ENCODE measurements at places on chromosomes 1 and 21.

GRCh38 chr1:208607616-208608015, 363.4 kb upstream of the PLXNA2 start:
- no peak for DNase-seq

- DNase-seq = no peak
Measured at GRCh38 chr1:207917080-207917479, 6.2 kb upstream of the CD34 start.

- DNase-seq = no peak
Measured at GRCh38 chr1:243351337-243351736, 95.5 kb downstream of the SDCCAG8 start.

GRCh38 chr1:41611932-41612450, 127.5 kb upstream of the EDN2 start:
- no peak for DNase-seq

DNA sequence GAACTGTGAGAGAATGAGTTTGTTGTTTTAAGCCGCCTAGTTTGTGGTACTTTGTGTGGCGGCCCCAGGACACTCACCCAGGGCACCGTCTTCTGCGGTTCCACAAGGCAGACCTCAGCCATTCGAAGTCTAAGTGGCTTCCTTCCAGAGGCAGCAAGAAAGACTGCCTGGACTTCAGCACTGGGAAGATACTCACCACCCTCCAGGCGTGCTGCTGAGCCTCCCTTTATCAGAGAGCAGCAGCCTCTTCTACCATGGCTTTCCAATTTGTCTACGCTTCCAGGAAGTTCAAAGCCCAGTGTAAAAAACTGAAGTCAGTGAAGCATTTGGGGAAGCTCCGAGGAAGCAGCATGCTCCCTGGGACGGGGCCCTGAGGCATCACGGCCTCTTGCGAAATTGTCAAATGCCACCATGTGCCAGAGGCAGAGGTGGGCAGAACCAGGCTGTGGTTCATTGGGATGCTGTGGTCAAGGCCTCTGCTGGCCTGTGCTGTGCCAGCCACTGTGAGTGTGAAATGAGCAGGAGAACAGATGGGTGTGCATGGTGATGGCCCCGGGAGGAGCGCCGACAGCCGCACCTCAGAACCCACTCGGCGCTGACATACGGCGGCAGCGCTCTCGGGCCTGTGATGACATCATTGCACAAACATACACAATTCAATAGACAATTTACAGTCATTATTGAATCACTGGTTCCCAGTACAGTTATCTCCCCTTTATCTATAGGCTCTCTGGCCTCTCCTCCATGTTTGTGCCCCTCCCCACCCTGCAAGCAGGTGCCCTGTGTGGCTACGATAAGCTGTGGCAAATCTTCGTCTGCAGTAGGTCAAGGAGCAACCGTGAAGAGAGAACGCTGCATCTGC, 110.4 kb downstream of the PDE9A start:
- no peak for DNase-seq

GRCh38 chr1:26723013-26723991, 27.5 kb downstream of the ARID1A start:
- DNase-seq = no peak

DNA sequence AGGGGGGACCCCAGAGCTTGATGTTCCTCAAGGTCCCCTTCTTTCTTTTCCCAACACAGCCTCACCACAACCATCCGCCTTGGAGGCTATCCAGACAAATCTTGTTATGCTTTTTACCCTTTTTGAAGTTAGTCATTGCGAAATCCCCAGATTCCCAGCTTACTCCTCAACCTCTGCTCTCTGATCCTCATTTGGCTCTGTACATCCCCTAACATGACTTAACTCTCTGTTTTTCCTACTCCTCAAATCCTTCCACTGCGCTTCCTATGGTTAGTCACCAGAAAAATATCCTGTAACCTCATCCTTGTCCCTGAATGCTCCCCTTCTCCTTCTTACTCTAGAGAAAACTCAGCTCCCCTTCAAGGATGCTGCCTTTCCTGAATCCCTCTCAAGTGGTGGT, 189.1 kb upstream of the POU3F1 start:
- DNase-seq = no peak

- DNase-seq = no peak
Measured at GRCh38 chr1:95179205-95179986, 54.6 kb upstream of the RWDD3 start.

DNA sequence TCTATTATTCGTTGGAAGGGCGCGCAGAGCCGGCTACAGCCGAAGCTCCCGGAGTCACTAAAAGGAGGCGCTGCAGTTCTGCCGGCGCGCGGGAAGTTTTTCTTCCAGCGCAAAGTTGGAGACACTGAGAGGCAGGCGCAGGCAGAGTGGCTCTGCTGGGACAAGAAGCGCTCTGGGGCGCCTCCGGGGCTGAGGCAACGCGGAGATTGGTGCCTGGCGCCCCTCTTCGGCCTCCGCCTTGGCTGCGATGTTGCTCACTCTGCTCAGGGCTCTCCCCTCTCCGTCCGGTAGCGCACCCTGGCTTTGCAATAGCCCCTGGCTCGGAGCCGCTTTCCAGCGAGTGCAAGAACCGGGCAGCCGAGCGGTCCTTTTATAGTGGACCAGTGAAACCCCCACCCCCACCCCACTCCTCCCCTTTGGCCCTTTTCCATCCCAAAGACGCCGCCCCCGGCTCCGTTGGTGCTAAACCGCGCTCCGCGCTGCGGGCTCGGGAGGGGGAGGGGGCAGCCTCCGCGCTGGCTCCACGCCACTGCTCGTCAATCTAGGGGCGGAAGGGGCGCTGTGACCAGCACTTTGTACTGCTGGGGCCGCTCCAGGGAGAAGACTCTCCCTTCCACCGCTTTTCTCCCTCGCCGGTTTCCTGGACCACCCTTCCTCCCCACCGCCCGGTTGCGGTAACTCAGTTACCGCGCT, at the start of gene ADAMTS1:
Gene ADAMTS1, minus strand, starts transcription at position 344 of the 693 bp plus-strand sequence. CDS start 455 bp downstream, outside the sequence.
- peak; percentile 32 for DNase-seq

GRCh38 chr1:113128116-113128515, 55.1 kb downstream of the LRIG2 start:
- no peak for DNase-seq

DNA sequence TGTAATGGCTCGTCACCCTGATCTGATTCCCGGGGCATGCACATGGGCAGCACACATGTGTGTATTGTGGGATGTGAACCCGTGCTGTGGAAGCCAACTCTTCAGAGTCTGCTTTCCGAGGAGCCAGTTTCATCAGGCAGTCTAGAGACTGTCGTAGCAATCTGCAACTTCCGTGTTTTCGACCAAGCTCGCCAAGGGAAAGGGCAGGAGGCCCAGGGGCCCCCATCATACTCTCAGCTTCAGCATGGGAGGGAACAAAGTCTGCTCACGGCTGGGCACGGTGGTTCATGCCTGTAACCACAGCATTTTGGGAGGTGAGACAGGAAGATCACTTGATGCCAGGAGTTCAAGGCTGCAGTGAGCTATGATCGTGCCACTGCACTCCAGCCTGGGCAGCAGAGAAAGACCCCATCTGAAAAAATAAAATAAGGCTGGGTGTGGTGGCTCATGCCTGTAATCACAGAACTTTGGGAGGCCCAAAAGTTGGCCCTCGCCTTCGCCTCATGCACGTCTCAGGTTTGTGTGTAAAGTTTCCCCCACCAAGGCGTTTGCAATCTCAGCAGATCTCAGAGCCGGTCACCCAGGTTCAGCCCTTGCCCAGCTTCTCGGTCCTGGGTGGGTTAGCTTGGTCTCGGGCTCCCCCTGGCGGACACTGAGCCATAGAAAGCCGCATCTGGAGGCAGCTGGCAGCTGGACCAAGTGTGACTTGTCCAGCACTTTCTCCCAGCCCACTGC, 48.5 kb upstream of the SLC25A33 start:
- peak; percentile 15 for DNase-seq

DNA sequence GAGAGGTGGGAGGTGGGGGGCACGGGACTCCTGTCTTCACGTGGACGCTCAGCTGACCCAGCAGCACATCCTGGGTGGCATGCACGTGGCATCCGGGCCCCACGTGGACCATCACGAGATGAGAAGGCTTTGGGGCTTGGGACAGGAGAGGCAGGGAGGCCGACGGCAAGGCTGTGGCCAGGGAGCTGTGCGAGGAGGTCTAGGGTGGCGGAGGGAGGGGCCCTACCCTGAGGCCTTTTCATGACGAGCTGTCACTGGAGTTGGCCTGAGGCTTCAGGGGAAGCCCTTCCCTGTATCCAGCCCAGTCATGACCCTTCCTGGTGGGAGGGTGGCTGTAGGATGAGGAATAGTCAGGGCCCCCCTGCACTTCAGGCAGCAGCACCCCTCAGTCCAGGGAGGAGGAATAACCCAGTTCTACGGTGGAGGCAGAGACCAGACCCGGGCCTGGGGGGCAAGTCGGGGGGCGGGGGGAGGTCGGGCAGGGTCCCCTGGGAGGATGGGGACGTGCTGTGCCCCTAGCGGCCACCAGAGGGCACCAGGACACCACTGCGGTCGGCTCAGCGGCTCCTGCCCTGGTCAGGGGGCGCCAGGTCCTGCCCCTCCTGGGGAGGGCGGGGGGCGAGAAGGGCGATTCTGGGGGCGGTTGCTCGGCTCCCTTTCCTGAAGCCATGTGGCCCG, 2.0 kb upstream of the PERM1 start:
- DNase-seq = no peak

GRCh38 chr1:163477276-163477830, 155.6 kb downstream of the NUF2 start:
- no peak for DNase-seq

- DNase-seq = no peak
Measured at GRCh38 chr1:229536982-229537381, 21.5 kb downstream of the ABCB10 start.

DNA sequence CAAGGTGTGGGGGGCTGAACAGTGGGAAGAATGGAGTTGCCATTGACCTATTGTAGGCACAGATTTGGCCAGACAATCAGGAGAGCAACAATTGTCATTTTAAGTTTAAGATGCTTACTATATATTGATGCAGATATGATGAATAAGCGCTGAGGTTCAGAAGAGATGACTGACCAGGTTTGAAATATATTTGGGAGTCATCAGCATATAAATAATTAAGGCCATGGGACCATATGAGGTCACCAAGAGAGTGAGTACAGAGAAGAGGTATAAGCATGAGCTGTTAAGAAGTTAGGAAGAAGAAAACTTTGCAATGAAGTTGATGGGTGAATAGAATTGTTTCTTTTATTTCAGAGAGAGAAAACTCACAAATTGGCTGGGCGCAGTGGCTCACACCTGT, 4.5 kb upstream of the GADD45A start:
- no peak for DNase-seq

DNA sequence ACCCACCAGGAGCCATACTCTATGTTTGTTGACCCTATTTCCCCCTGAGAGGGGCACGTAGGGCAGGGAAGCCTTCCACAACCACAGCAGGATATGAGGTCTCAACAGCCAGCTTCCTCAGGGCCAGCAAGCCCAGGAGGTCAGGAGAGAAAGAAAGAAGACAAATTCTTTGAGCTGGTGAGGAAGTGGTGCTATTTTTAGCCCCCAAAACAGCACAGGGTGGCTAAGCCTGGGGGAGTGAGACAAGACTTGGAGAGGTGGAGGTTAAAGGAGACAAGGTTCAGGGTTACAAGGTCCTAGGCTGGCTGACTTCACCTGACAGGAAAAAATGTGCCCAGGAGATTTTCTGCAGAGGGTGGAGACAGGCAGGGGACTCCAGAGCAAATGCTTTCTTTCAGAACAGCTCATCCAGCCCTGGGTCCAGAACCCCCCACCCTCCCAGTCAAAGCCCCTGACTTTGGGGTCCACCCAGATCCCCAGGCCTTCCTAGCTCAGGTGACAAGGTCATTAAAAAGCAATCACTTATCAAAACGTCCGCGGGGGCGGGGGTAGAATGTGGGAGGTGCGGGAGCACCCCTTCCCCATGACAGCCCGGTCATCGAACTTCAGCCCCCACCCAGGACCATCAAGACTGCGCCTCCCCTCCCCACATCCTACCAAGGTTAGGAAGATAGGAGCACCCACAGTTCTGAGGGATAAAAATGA, 1.3 kb downstream of the SV2A start:
- DNase-seq = no peak

DNA sequence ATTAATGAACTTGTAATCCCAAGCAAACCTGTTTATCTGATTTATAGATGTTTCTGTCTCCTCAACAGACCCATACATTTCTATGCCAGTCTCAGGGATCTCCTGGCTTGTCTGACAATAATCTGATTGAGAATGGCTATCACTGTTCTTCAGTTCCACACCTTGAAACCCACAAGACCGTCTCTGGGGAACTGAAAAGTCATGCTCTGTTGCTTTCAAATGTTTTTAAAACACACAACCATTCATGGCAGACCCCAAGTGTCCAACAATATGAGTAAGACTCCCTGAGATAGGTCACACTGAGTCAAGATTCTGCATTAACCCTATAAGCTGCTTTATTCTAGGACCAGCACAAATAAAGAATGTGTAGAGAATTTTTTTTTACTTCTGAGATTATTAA, 611.2 kb upstream of the PLXNA2 start:
- no peak for DNase-seq

GRCh38 chr1:157073944-157074685, 25.5 kb downstream of the ETV3L start:
- DNase-seq = no peak

GRCh38 chr1:168229893-168230292, 4.1 kb downstream of the SFT2D2 start:
- no peak for DNase-seq

GRCh38 chr1:21618561-21619374, 50.4 kb downstream of the RAP1GAP start:
- DNase-seq = no peak

- no peak for DNase-seq
Measured at GRCh38 chr1:27861436-27861835, 10.9 kb upstream of the THEMIS2 start.

DNA sequence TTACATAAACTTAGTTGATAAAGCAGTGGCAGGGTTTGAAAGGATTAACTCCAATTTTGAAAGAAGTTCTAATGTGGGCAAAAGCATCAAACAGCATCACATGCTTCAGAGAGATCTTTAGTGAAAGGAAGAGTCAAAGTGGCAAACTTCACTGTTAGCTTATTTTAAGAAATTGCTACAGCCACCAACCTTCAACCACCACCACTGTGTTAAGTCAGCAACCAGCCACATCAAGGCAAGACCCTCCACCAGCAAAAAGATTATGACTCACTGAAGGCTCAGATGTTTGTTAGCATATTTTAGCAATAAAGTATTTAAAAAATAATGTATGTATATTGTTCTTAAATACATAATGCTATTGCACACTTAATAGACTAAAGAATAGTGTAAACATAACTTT, 21.3 kb upstream of the MAGI3 start:
- DNase-seq = no peak

GRCh38 chr1:163703794-163704193, 382.0 kb downstream of the NUF2 start:
- DNase-seq = no peak

- DNase-seq = no peak
Measured at GRCh38 chr1:59071876-59072582, 224.9 kb upstream of the FGGY start.

Measured in cortex of kidney (tissue), 1 donor.